ENCODE measurements at places on chromosomes 13 and 19.

- DNase-seq: peak; percentile 72
Measured at GRCh38 chr19:52922841-52923777, at the start of gene ZNF888. Gene ZNF888, minus strand, starts transcription at chr19:52923428. Its CDS starts 5,555 bp downstream, at chr19:52917873.

- peak; percentile 83 for DNase-seq
Measured at GRCh38 chr19:41352609-41353465, 885 bp downstream of the TGFB1 start.

GRCh38 chr13:27403727-27404385, 20.6 kb upstream of the GTF3A start:
- no peak for DNase-seq

GRCh38 chr19:38385804-38386257, 2.0 kb downstream of the GGN start:
- DNase-seq: no peak

DNA sequence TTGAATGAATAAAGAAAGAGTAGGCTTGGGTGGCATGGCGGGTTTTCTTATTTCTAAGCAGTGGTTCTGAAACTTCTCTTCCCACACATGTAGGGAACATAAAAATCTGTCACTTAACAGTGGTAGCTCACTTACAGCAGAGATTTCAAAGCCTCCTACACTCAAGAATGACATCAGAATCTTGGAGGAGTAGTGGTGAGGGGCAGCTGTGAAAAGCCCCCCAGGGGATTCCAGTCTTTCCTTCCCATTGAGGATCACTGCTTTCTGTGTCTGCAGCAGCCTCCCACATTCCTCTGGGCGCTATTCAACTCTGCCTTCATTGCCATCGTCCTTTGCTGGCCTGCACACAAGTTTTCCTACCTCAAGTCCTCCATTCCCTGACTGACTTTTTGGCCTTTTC, 8.6 kb upstream of the NEK5 start:
- no peak for DNase-seq

DNA sequence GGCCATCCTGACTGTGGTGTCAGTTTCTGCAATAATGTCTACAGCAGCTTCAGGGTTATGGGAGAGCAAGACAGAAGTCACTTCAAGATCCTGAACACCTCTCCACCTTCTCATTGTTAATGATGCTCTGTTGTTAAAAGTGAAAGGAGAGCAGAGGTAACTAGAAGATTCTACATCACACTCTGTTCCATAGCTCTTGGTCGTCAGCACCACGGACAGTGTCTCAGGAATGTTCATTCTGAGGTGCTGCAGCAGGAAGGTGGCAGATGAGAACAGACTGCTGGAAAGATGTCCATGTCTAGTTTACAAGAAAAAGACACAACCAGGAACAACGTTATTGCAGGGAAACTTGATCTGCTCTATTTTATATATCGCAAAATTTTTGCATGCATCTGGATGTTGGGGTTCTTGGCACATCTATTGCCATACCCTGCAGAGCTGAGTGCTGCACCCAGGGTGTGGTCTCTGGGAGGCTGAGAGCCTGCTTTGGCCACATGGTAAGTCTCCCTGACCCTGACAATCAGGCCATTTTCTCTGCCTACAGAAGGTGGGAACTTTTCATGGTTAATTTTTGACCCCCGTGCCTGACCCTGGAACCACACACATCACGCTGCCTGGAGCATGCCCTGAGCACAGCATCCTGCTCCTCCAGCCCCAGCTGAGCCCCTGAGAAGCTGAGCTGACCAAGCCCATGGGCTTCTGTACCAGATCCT, 12.7 kb downstream of the CEACAM21 start:
- no peak for DNase-seq

DNA sequence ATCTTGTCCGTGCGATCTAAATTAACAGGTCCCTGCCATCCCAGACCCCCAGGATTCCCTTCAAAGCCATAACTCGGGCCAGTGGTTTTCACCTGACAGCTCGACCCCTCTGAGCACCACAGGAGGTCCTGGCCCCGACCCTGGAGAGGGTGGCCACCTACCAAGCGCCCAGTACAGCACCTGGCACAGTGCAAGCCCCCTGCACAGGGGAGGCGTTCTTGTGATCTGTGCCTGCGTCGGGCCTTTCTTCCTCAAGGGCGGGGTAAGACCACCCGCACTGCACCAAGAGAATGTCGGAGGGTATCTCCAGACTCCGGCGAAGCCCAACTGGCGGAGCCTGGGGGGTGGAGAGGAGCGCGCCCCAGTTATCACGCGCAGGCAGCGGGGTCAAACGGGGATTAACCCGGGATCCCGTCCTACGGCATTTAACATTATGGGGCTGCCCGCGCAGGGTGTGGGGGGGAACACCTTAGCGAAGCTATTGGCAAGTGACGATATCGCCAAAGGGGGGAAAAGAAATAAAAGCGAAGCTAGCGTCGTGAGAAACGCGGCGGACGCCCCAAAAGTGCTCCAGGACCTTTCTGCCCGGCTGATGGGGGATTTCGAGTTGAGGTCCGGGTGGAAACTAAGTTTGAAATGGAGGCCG, 1.3 kb upstream of the HNRNPL start:
- DNase-seq: no peak

- no peak for DNase-seq
Measured at GRCh38 chr19:49864890-49865289, 2.5 kb downstream of the PNKP start.

- DNase-seq: no peak
Measured at GRCh38 chr13:48265217-48265815, 32.3 kb downstream of the ITM2B start.

- no peak for DNase-seq
Measured at GRCh38 chr13:96252903-96253302, 163.0 kb downstream of the HS6ST3 start.

- DNase-seq: no peak
Measured at GRCh38 chr19:56538761-56539263, at the start of gene ZFP28. Gene ZFP28, plus strand, starts transcription at chr19:56538948. Its CDS starts 71 bp downstream, at chr19:56539019.

DNA sequence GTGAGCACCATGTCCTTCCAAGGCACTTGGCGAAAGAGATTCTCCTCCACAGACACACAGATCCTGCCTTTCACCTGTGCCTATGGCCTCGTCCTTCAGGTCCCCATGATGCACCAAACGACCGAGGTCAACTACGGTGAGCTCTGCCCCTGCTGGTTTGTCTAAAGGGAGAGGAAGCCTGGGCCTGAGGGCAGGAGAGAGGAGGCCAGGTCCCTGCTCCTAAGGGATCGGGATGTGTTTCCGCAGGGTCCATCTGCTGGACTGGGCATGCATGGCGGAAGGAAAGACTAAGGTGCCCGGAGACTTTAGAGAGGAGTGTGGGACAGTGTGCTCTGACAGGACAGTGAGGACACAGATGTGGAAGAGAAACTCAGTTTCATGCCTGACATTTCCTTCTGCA, 7.6 kb downstream of the SERPINE3 start:
- DNase-seq: no peak

DNA sequence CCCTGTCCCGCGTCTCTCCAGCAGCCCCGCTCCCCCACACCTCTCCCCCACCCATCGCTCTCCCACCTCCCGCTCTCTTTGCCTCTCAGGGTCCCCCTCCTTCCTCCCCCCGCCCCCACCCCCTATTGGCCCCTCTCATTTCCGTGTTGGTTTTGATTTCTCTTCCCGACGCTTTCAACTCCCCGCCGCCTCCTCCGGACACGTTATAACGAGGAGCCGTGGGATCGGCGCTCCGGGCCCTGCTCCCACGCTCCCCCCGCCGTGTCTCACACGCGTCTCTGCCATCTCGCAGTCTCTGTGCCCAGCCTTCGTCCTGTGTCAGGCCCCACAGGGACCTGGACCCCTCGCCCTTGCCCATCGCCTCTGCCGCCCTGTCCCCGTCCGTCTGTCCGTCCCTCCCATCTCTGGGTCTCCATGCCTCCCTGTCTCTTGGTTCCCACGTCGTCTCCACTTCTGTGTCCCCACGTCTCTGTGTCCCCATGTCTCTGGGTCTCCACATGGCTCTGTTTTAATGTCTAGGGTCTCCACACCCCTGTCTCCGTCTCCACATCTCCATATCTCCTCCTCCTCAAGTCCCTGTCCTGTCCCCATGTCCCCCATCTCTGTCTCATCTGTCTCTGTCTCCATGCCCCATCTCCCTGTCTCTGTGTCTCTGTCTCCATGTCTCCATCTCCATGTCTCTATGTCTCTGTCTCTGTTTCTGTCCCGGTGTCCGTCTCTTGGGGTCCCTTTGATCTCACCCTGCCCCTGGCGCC, 13.1 kb downstream of the ERFL start:
- DNase-seq: no peak

DNA sequence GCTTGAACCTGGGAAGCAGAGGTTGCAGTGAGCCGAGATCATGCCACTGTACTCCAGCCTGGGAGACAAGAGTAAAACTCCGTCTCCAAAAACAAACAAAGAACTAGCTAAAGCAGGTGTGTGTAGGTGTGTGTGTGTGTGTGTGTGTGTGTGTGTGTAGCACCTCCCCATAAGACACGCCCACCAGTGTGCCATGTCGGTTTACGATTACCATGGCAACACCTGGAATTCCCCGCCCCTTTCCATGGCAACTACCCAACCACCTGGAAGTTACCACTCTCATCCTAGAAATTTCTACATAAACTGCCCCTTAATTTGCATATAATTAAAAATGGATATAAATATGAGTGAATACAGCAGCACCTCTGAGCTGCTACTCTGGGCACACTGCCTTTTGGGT, 80.9 kb upstream of the ADGRE5 start:
- DNase-seq: no peak

DNA sequence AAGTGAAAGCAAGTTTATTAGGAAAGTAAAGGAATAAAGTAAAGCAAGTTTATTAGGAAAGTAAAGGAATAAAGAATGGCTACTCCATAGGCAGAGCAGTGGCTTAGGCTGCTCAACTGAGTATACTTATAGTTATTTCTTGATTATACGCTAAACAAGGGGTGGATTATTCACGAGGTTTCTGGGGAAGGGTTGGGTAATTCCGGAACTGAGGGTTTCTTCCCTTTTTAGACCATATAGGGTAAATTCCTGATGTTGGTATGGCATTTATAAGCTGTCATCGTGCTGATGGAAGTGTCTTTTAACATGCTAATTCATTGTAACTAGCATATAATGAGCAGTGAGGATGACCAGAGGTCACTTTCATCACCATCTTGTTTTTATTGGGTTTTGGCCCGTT, 194.3 kb downstream of the DLEU7 start:
- no peak for DNase-seq

DNA sequence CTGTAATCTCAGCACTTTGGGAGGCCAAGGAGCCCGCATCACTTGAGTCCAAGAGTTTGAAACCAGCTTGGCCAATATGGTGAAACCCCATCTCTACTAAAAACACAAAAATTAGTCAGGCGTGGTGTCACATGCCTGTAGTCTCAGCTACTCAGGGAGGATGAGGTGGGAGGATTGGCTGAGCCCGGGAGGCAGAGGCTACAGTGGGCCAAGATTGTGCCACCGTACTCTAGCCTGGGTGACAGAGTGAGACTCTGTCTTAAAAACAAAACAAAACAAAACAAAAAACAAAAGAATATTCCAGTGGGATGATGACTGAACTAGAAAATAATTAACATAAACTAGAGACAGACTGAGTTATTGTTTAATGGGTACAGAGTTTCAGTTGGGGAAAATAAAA, 81.7 kb upstream of the ABCC4 start:
- no peak for DNase-seq

- DNase-seq: no peak
Measured at GRCh38 chr19:54141356-54141755, 3.8 kb downstream of the CNOT3 start.

DNA sequence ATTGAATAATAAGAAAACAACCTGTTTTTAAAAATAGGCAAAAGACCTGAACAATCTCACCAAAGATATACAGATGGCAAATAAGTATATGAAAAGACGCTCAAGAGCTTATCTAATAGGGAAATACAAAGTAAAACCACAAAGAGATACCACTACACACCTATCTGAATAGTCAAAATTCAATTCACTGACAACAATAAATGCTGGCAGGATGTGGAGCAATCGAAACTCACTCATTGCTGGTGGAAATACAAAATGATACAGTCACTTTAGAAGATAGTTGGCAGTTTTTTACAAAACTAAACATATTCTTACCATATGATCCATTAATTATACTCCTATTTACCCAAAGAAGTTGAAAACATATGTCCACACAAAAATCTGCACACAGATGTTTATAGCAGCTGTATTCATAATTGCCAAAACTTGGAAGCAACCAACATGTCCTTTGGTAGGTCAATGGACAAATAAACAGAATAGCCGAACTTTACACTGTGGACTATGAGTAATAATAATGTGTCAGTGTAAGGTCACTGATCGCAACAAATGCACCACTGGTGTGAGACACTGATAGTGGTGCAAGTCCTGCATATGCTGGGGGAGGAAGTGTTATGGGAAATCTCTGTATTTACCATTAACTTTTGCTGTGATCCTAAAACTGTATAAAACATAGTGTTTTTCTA, 20.8 kb downstream of the ZC3H13 start:
- no peak for DNase-seq

GRCh38 chr13:61880578-61881283, 465.1 kb upstream of the PCDH20 start:
- peak; percentile 8 for DNase-seq

GRCh38 chr19:10575011-10575716, 6.4 kb upstream of the CDKN2D start:
- DNase-seq: no peak

- no peak for DNase-seq
Measured at GRCh38 chr13:25722893-25723292, 328.9 kb downstream of the SHISA2 start.

- DNase-seq: no peak
Measured at GRCh38 chr13:111116856-111117255, 1.7 kb downstream of the ARHGEF7 start.

DNA sequence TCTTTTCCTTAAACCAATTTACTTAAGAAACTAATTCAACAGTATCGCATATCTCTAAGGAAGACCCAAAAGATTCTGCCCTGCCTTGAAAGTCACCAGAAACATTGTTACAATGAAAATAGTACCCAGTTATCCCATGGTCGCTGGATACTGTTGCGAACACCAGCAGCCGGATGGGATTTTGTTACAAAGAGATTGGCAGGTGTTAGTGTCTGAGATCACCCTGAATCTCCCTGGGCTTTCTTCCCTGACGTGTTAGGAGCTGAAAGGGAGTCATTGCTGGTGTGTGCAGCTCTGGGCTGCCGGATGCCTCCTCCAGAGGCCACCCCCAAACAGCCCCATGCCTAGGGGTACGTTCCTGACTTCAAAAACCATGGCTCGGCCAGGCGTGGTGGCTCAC, 38.2 kb downstream of the PTPRS start:
- DNase-seq: no peak

GRCh38 chr13:68261105-68261504, 1031.0 kb upstream of the PCDH9 start:
- no peak for DNase-seq

DNA sequence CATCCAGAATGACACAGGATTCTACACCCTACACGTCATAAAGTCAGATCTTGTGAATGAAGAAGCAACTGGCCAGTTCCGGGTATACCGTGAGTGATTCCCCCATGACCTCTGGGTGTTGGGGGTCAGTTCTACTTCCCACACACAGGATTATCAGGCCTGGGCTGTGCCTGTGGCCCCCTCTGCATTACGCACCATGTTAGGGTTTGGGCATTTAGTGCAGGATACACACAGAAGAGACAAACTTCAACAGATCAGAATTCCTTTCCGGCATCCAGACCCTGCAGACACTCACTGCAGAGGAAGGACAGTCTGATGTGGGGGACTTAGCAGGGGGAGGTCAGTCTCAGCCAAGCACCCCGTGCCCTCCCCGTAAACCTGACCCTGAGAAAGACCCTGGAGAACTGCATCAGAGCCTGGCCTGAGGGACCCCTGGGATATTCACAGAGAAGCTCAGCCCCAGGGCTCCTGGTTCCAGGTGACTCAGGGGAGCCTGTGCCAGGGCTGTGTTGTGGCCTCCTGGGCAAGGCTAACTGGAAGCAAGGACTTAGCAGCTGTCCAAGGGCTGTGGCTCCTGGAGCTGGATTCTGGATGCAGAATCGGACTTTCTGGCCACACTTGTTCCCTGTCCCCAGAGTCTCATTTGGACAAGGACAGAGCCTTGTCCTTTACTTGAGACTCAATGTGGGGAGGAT, 1.7 kb downstream of the CEACAM5 start:
- no peak for DNase-seq
